ENCODE measurements at places on chromosomes 5 and 9.

- DNase-seq = no peak
Measured at GRCh38 chr9:68507130-68507805, 33.4 kb downstream of the TMEM252 start.

DNA sequence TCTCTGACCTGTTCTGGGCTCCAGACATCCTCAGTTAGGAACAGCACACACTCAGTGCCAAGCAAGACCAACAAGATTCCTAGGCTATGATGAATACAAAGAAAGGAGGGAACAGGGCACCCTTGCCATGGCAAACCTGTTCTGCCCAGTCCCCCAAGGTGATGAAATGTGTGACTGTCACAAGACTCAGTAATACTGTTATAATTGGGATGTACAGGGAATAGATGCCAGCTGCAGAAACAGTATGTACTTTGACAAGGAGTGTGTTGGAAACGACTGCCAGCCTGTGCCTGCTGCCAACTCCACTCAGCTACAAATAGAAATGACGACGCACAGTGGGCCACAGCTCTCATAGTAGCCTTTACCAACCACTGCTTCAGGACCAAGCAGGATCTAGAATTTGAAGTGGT, 453.0 kb downstream of the EFNA5 start:
- no peak for DNase-seq

GRCh38 chr5:35205606-35206005, 24.7 kb downstream of the PRLR start:
- no peak for DNase-seq

DNA sequence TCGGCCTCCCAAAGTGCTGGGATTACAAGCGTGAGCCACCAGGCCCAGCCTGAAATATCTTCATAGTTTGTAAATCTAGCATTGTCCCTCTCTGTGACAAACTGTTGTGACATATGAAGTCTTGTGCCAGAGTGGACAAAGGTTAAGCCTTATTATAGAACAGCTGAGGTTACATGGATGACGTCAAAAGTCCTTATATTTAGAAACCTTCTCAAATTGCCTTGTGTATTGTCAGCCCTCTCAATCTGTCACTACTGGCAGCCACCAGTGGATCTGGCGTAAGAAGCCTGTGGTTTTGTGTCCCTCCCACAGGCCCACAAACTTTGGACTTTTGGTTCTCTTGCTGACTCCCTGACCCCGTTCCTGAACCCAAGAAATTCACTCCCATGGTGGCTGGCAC, 79.4 kb upstream of the CCDC112 start:
- DNase-seq = no peak

GRCh38 chr9:81472701-81473100, 216.6 kb downstream of the TLE1 start:
- no peak for DNase-seq

- DNase-seq = no peak
Measured at GRCh38 chr5:139869042-139869790, 73.6 kb downstream of the PSD2 start.

GRCh38 chr5:151424892-151425523, 22.4 kb upstream of the SLC36A1 start:
- no peak for DNase-seq

GRCh38 chr9:133320421-133320881, 15.5 kb downstream of the SURF6 start:
- DNase-seq = no peak

- no peak for DNase-seq
Measured at GRCh38 chr5:35694481-35694880, 76.8 kb downstream of the SPEF2 start.

GRCh38 chr5:73305386-73305785, 132.4 kb downstream of the TMEM174 start:
- DNase-seq = no peak

DNA sequence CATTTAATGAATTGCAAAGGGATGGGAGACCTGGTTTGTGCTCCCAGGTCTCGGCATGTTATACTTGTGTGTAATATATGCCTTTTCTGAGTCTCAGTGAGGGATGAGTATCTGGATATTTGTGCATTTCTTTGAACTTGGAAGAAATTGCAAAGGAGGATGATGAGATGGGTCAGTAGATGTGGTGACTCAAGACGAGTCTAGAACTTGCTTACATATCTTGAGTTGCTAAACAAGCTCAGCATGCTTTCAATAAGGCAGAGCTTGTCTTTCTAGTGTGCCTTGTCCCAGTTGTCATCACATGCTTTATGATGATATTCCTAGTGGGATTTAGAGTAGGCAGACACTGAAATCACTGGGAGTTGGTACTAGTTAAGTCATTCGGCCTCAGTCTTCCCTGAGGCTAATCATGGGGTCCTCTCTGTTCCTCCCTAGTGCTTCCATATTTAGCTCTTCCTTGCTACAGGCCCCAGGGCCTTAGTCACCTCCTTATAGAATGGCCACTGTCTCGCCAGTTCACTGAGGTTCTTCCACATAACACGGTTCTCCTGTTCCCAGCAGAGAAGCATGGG, 222.3 kb downstream of the ARRDC3 start:
- DNase-seq = no peak

GRCh38 chr9:95724253-95724991, 151.1 kb upstream of the ERCC6L2 start:
- DNase-seq = no peak

DNA sequence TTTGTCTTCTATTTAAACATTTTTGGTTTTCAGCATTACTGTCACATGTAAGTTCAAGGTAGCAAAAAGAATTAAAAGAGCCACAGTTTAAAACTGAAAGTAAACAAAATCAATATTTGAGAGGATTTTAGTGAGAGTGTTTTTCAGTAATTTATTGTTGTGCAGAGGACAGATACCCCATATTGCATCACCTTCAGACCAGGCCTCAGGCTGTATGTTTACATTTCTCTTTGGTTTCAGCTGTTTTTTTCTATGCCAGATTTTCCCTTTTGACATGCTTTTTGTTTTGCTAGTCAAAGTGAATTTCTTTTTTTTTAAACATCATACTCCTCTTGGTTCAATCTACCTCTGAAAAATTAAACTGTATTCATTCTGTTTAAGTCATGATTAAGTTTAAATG, 47.2 kb downstream of the MAST4 start:
- DNase-seq = no peak

- DNase-seq = no peak
Measured at GRCh38 chr9:78218890-78219289, 17.0 kb upstream of the CEP78 start.

DNA sequence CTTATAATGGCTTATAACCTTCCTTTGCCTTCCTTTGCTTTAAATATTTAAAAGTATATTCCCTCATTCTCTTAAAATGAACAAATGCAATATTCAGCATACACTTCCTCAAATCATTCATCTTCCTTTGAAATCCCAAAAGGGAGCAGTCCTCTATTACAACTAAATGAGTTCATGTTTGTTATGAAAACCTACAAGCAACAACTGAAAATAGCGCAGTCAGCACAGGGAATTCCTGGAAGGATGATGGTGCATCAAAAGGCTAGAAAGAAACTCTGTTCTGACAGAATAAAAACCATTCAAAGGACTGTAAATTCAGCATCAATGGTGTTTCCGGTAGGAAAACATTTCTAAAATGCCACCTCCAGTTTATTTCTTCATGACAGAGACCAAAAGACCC, 3.3 kb downstream of the NR6A1 start:
- no peak for DNase-seq

Data from non-pigmented ciliary epithelial cell (primary cell).